ENCODE measurements at places on chromosomes 1 and 21.

- DNase-seq, result no peak
These were observed 88.1 kb downstream of the GPATCH2 start for GRCh38 chr1:217542837-217543236.

DNA sequence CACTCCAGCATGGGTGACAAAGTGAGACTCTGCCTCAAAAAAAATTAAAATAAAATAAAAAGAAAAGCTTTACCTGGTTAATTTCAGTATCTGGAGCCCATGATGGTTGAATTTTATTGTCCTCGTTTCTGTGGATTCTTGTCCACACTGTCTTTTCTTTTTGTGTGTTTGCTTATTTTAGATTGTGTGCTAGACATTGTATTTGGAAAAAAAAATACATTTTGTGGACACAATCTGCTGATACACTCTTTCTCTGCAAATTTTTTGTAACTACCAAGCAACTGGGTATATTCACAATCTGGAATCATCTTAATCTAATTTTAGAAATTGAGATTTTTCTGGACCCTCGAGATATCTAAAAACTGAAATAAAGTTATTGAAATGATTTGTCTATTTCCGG lies 41.6 kb upstream of the PDE9A start:
- DNase-seq, result no peak

DNA sequence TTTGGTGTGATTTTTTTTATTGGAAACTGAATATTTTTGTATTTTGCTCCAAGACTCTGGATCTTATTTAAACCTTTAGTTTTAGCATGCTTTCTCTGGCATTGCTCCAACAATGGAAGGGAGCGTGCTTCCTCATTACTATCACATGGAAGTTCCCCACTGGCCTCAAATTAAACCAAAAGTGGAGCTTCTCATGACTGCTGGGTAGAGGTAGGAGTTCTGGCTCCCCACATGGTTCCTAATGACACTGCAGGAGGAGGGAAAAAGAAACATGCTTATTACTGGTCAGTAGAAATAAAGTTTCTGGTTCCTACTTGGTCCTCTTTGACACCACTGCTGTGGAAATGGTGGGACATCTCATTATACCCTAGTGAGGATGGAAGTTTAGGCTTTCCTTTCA lies 310.5 kb downstream of the PTGER3 start:
- no peak for DNase-seq

DNA sequence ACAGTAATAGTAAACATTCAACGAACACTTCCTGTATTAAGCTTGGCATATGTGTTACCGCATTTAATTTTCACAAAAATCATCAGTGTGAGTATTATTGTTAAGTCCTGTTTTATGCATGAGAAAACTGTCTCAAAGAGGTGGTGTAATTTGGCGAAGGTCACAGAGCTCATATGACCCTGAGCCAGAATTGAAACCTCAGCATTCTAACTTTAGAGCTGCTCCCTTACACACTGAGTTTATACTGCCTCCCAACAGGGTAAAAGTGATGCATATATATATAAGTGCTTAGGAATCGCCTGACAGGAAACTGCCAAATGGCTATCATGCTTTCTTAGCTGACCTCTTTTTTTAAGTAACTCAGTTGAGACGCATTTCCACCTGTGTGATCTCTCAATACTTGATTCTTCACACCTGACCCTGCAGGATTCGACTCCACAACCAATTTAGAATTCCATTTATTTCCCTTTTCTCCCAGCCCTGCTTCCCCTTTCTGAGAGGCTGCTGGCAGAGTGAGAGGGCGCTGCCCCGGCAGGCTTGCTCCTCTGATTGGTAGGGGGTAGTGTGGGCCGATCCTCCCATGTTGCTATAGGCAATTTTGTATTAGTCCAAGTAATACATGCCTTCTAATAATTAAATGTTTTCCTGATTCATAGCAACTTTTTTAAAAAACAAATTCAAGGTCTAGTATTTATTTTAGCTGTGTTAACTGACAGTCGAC lies 40.5 kb downstream of the ZBTB40 start:
- DNase-seq, result no peak

- no peak for DNase-seq
These were observed 167.4 kb upstream of the COL11A1 start for GRCh38 chr1:103275725-103276124.

DNA sequence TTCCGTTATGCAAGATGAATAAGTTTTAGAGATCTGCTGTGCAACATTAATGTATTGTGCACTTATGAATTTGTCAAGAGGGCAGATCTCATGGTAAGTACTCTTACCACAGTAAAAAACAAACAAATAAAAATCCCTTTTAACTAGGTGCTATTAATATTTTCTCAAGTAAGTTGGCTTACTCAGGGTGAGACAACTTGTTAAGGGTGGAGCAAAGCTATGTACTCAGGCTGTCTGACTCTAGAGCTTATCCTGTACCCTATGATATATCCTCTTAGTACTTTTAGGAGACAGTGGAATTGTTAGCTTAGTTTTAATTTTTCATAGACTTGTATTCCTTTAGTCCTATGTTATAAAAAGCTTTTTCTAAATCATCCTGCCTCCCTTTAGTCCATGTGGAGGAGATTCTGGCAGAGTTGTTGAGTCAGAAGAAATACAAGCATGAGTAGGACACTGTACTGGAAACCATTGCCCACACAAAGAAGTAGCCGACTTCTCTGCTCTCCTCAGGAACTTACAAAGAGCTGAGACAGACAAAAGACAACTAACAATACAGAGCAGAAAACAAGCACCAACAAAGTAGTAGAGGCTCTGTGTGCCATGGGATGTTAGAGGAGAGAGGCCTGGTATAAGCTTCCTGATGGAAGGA lies 49.2 kb downstream of the S1PR1 start:
- DNase-seq, result no peak

- DNase-seq, result no peak
These were observed 251.3 kb upstream of the FGGY start for GRCh38 chr1:59045636-59046035.

- no peak for DNase-seq
These were observed 116.1 kb downstream of the DMRTB1 start for GRCh38 chr1:53575141-53575954.

DNA sequence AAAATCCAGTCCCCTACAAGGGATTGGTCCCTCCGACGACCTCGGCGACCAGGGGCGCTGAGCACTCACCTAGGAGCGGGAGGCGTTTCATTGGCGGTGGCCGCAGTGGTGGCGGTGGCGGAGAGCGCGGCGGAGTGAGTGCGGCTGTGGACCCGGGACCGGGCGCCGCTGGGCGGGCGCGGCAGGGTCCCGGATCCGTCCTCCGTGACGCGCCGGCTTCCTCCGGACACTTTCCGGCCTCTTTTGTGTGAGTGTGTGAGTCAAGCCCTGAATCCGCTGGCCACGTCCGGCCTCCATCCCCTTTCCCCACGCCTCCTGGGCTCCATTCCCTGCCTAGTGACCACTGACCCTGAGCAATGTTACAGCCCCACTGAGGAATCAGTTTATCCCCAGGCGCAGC lies at the start of gene ADGRL4:
TSS of gene ADGRL4 (minus strand) at position 167 of the 400 bp plus-strand sequence. CDS start at position 91, 76 bp downstream.
- no peak for DNase-seq

DNA sequence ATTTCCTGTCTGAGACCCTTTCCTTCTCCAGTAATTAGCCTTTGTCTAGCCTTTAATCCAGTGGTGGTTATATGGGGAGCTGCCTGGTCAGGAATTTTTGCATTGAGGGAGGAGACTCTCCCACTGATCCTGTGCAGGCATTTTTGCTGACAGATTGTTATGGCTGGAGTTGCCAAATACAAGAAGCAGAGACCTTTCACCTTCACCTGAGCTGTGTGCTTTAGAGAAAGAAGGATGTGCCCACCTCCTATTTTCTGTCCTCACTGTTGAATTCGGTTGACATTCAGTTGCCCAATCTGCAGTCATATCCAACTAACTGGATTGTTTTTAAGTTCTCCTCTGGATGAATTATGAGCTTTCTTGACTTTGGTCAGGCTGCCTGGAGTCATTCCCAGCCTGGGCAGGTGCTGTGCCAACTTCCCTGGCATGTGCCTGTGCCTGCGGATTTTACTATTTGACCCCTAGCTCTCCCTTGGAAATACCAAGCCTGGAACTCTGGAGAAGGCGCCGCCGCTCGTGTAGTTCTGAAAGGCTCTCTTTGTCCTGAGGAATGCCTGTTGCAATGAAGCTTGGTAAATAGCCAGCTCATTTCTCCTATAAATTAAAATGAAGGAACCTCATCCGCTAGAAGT lies 143.9 kb downstream of the NOS1AP start:
- no peak for DNase-seq

DNA sequence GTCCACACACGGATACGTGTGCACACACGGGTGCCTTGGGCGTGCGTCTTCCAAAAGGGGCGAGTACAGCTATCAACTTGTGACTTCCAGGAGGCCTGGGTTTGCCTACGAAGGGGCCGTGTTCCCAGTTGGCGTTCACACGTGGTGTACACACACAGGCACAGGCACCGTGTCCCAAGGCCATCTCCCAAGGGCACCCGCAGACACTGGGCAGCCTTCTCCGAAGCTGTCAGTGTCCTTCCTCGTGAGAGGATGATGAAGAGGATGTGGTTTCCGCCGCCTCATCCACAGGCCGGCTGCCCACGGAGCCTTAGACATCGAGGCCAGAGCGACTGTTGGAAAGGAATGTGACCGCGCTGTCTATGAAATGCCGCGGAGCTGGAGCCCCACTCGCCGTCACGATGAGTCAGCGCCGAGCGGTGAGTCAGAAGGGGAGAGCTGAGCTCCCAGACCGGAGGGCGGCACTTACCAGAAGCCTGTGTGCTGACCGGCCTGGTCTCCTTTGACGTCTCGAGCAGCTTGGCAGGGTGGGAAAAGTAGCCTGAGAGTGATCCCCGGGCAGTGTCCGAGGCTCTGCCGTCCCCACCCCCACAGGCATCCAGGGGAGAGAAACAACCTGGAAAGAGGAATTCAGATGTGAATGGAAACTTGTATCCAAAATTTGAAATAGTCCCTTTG lies 141.4 kb upstream of the ARHGEF16 start:
- DNase-seq, result no peak

DNA sequence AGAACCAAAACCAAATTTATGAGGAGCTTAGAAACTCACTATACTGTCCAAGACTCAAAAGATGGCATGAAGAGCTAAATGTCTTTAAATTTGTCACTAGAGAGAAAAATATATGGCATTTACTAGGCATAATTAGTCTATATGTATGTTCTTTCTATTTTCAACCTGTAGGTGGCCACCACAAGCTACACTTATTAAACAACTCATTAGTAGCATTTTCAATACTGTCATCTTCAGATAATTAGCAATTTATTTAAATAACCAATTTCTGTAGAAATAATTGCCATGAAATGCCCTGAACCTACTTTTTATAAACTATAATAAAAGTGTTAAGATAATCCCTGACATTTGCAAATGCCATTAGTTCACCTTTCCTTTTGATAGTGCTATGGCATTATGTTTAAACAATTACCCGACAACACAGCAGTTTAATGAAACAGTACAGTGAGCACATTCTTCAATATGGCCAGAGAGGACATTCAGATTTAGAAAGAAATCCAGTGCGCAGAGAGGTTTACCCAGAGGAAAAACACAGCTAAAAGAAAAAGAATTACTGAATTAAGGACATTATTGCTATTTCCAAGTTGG lies 522.5 kb downstream of the PTBP2 start:
- no peak for DNase-seq

GRCh38 chr21:31248598-31248997 lies 95.5 kb downstream of the TIAM1 start:
- DNase-seq, result no peak

- DNase-seq, result no peak
These were observed 29.8 kb downstream of the DBT start for GRCh38 chr1:100219883-100220282.

GRCh38 chr1:15936025-15936424 lies 39.9 kb downstream of the ZBTB17 start:
- no peak for DNase-seq

DNA sequence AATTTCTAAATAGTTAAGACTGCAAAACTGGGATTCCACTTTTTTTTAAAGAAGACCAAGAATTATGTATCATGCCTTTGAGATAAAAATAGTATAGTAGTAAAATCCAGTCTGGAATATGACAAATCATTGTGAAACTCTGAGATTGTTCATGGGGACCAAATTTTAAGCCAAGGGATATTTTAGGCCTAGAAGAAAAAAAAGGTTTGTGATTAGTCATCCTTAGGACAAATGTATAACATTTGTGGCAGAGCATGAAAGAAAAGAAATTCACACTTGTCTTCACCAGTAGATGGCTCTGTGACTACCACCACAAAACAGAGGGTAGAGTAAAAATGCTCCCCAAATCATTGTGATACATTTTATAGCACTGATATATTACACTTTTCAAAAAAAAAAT lies 226.1 kb downstream of the KCTD3 start:
- DNase-seq, result no peak

DNA sequence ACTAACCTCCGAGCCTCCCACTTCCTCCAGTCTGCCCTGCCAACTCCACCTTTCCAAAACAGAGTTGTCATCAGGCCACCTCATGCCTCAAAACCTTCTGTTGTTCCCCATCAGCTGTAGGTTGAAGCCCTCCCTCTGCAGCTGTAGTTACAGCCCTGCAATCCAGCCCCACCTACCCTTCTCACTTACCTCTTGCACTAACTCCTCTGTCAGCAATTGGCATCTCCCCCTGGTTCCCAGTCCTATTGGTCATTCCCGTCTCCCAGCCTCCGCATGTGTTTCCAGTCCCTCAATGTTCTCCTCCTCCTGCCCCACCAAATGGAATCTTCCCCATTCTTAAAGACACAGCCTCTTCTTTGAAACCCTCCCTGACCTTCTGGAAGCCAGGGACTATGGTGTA lies 100.1 kb upstream of the GCLM start:
- DNase-seq, result no peak

DNA sequence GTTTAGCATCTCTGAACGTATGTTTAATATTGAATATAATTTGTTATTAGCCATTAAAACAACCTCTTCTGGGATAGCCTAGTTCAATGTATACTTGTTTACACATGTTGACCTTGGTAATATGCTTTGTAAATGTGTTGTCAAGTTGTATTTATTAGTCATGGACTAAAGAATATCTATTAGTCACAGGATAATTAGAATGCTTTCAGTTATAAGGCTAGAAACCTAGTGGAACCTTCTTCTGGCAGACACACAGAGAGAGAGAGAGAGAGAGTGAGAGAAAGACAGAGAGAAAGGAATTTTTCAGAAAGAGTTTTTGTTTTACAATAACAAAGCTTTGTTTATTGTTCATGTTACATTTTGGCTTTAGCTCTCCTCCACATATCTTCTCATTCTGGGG lies 181.1 kb upstream of the APP start:
- DNase-seq, result no peak

Measured in activated naive CD4-positive, alpha-beta T cell (primary cell).